ENCODE measurements at places on chromosomes 11 and 22. TPM values are rescaled to one million over a fixed set of nuclear protein-coding genes. Genes with fewer than 3 reads are reported as not detected.

The BIRC3 gene
- total RNA-seq = 10.6 TPM

The MMP1 gene
- total RNA-seq = not detected

The TRIM51 gene
- total RNA-seq = not detected

The CCDC73 gene
- total RNA-seq = not detected

The OR6T1 gene
- total RNA-seq = not detected

The KRTAP5-7 gene
- total RNA-seq = not detected

The CD3D gene
- total RNA-seq = not detected

The BTBD18 gene
- not detected for total RNA-seq

The KCTD14 gene
- 0.24 TPM for total RNA-seq

GRCh38 chr11:5992150-5992549 is 5.4 kb upstream of the OR52L1 start:
- no peak for DNase-seq

- DNase-seq = no peak
Measured at GRCh38 chr11:115144914-115145313, 359.3 kb downstream of the CADM1 start.

- no peak for DNase-seq
Measured at GRCh38 chr11:119433358-119433725, 10.4 kb upstream of the THY1 start.

DNA sequence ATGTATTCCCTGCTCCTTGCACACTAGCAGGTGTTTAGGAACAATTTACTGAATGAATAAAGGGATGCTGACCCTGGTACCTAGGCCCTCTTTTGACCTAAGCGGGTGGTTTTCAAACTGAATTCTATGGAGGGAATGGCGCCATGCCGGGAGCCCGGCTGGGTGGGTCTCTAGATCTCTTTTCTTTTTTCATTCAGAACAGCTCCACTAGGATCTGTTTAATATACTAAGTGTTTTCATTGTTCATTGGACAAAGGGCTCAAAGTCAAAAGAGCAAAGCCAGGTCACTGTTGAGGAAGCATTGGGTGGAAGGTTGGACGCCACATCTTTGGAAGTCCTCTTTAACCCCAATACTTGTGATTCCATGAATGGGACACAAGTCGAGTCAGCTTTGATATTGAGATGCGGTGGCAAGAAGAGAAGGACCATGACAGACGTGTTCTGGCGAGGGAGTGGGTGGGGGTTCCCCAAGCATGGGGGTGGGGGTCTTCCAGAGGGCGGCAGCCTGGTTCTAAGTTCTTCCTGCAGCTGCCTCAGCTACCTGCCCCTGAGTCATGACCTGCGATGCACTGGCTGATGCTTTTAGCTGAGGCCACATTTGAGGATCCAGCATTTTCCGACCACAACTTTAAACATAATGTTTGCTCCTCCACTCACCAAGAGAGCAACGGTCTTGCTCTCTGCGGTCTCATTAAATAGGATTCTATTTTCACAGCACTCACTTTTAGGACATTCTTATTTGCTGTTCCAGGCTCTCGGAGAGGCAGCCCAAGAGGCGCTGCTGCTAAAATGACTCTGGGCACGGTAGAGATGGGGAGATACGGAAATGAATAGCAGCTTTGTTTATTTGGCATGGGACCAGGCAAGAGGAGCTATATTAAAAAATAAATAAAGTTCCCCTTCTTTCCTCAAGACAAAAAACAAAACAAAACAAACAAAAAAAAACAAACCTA is 100.6 kb downstream of the FBXO7 start:
- DNase-seq = no peak

- no peak for DNase-seq
Measured at GRCh38 chr11:117058761-117059261, 39.4 kb downstream of the SIK3 start.

GRCh38 chr11:128745311-128746136 is 51.7 kb downstream of the FLI1 start:
- no peak for DNase-seq

GRCh38 chr22:44096736-44097135 is 72.6 kb downstream of the PARVB start:
- peak; percentile 34 for DNase-seq

DNA sequence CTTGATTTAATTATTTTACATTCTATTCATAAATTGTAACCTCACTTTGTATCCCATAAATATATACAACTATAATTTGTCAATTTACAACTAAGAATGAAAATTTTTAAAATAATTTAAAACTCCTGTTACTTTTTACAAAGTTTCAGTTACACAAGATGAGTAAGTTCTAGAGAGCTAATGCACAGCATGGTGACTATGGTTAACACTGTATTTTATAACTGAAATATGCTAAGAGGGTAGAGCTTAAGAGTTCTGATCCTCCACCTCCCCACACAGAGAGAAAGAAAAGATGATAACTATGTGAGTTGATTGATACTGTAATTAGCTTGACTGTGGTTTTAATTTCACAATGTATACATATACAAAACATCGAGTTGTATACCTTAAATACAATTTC is 412.5 kb upstream of the DDI1 start:
- no peak for DNase-seq

DNA sequence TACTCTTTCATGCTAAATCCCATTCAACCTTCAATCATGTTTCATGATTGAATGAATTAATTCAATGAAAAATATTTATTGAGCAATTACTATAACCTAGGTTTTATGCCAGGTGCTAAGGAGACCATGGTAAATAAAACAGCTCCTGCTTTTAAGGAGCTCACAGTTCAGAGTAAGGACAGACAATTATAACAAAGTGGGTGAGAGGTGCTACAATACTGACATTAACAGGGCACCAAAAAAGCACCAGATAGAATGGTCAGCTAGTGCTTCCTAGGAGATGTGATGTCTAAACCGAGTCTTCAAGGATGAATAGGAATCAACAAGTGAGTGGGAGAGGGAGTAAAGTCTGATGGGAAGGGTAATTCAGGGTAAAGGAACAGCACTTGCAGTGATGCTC is 366.7 kb downstream of the SOX6 start:
- no peak for DNase-seq

DNA sequence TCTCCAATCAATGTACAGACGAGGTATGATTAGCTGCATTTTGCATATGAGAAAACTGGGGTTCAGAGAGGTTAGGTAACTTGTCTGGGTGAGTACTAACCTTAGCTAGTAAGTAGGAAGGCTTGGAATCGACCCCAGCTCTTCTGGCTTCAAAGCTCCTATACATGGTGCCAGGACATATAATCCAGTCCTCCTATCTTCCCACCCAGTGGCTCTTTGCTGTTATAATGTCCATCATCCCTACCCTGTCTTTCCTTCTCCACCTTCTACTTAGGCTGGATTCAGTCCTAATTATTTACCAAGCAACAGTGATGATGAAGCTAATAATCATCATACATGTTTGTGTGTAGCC is 20.0 kb downstream of the EHF start:
- no peak for DNase-seq

GRCh38 chr11:48101044-48101733 is 115.4 kb upstream of the OR4B1 start:
- DNase-seq = no peak

GRCh38 chr11:76626921-76627401 is 43.6 kb downstream of the LRRC32 start:
- peak; percentile 32 for DNase-seq

- DNase-seq = no peak
Measured at GRCh38 chr11:123517559-123518364, 87.7 kb downstream of the GRAMD1B start.

DNA sequence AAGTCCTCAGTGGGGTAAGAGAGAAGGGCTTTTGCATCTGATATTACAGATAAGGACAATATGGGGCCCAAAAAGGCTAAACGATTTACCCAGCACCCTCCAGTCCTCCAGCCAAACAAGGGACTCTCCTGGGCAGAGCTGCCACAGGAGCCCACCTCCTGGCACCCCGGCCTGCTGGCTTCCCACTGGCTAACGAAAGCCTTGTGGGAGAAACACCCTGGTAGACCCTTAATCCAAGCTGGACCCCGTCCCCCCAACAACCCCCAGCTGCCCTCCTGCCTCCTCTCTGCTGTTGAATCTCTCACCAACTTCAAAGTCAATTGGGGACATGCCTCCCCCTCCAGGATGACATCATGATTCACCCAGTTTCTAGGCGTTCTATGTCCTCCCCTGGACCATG is 10.8 kb downstream of the C1QTNF6 start:
- DNase-seq = peak; percentile 37

DNA sequence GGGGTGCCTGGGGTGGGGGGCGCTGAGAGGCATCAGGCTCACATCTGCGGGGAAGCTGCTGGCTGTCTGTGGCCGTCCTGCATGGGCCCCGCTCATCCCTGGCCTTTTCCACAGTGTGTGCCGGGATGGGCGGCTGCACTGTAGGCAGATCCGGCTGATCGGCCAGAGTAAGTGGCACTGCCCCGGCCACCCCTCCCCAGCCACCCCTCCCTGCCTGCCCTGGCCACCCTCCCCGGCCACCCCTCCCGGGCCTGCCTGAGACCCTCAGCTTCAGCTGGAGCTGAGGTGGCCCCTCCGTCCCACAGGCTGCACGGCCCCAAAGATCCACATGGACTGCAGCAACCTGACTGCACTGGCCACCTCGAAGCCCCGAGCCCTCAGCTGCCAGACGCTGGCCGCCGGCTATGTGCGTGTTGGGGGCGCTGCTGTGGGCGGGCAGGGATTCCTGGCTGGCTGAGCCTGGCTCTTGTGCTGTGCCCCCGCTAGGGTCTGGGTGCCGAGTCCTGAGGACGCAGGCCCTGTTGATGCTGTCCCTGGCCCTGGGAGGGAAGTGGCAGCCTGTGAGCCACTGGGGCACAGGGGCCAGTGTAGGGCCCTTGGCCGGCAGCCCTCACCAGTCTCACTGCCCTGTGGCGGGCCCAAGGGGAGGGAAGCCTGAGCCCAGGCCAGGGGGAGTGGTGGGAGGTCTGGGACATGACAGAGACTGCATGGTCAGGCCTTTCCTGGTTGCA is 10.9 kb downstream of the MUC2 start:
- DNase-seq = peak; percentile 51

- DNase-seq = no peak
Measured at GRCh38 chr11:22624742-22625447, 728 bp downstream of the FANCF start.

- no peak for DNase-seq
Measured at GRCh38 chr11:31922450-31922849, 111.3 kb upstream of the PAX6 start.

- DNase-seq = no peak
Measured at GRCh38 chr22:36833073-36833472, 16.2 kb upstream of the PVALB start.

- DNase-seq = no peak
Measured at GRCh38 chr11:78647266-78647915, 72.7 kb upstream of the NARS2 start.

DNA sequence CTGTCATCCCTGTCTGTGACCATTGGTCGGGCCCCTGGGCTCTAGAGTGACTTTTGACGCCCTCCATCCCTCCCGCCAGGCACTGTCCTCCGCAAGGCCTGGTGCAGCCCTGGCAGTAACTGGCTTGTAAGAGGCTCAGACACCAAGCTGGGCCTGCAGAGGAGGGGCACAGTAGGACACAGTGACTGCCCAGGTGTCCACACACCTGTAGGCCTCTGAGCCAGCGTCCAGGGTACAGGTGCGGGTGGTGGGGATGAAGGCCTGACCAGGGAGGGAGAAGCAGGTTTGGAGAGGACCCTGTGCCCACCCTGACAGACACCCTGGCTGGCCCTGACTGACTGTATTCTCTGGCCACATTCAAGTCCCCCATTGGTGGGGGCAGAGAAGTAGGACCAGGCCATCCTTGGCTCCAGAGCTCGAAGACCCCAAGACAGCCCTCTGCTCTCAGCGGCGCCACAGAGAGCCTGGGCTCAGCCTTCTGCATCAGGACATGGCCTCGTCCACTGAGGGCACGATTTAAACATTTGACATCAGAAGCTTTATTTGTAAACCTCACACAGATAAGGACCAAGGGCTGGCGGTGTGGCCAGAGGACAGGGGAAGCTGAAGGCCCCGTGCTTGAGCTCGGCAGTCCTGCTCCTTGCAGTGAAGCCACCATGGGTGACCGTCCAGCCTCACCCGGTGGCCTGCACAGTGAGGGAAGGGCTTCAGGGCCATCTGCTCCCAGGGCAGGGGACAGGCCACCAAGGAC is 31.4 kb downstream of the PPIL2 start:
- no peak for DNase-seq

- DNase-seq = no peak
Measured at GRCh38 chr22:19931514-19931913, 10.1 kb upstream of the COMT start.

GRCh38 chr11:102846292-102846691 is 2.9 kb upstream of the MMP3 start:
- no peak for DNase-seq
